NCI-H524 treated with DMSO at 0.1 percent for 48 hours (cell line): ENCODE measurements at places on chromosomes 11 and 22.

DNA sequence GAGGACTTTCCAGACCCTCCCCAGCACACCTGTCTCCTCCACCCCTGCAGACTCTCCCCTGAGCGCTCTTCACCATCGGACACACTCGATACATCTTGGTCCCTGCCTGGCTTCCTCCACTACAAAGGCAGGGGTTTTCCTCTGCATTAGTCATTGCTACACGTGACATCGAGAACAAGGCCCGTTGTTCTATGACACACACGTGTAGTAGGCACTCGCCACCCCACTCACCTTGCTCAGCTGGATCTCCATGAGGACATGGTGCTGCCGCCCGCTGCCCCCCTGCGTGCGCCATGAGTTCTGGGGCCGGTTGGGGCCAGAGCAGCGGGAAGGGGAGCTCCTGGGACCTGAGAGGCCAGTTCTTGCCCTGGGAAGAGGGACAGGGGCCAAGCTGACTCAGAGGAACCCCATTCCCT is 16.7 kb downstream of the ATG2A start:
- no peak for DNase-seq

- no peak for DNase-seq
Observed at GRCh38 chr11:69234740-69235710, 58.9 kb upstream of the MYEOV start.

- DNase-seq: no peak
Observed at GRCh38 chr11:45280449-45280848, 5.7 kb downstream of the SYT13 start.

GRCh38 chr11:121163658-121164308 is 62.7 kb downstream of the TECTA start:
- DNase-seq: no peak

GRCh38 chr11:11237070-11237832 is 115.8 kb downstream of the CSNK2A3 start:
- DNase-seq: no peak

GRCh38 chr11:60872961-60873524 is 5.7 kb downstream of the ZP1 start:
- DNase-seq: no peak

DNA sequence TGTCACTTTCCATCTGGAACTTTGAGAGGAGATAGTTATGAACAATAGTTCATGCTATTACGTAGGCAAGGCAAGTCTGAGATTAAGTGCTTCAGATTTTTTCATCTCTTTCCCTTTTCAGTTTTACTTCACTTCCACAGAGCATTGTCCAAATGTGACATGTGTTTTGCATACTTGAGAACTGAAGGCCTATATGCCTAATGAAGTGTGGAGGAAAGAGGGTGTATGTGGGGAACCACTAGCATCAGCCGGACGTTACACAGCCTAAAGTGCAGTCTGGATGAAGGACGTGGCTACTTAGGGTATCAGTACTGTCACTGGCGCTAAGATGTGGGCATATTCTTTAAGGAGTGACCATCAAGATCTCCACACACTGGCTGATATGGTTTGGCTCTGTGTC is 26.2 kb downstream of the FANCF start:
- no peak for DNase-seq

GRCh38 chr22:23306438-23306921 is 126.2 kb downstream of the BCR start:
- DNase-seq: no peak

GRCh38 chr22:16987822-16988221 is 20.2 kb downstream of the GAB4 start:
- no peak for DNase-seq

- no peak for DNase-seq
Observed at GRCh38 chr11:95003716-95004115, 21.3 kb upstream of the KDM4E start.

DNA sequence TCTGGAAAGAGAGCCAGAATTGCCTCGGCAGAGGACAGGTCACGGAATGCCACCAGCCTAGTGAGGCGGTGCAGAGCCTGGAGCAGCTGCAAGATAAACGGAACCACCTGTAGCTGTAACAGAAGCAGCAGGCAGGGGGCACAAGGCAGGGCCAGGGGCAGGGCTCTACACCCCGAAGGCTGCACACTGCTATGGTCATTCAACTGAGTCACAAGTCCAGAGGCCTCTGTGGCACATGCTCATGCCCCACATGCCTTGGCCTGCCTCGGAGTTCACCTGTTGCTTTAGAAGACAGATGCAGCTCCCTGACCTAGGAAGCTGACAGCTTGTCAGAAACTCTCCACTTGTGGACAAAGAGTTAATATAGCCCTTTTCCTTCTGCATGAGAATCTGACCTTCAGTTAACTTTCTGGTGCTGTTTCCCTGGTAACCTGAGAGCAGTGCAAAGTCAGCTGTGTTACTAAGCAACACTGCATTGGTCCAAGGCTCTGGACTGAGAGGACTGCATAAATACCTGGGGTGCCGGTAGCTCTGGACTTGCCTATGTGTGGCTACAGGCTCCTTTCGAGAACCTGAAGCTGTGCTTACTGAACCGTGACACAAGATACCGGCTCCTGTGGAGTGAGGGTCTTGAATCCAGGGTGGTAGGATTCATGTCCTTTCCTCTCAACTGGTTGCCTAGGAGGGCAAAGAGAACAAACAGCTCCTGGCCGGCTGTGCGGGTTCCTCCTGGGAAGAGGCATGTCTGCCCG is 10.5 kb downstream of the COMMD9 start:
- no peak for DNase-seq

- DNase-seq: no peak
Observed at GRCh38 chr11:58243954-58244353, 15.2 kb upstream of the OR10Q1 start.

- no peak for DNase-seq
Observed at GRCh38 chr11:17165247-17165890, 42.4 kb downstream of the PIK3C2A start.

DNA sequence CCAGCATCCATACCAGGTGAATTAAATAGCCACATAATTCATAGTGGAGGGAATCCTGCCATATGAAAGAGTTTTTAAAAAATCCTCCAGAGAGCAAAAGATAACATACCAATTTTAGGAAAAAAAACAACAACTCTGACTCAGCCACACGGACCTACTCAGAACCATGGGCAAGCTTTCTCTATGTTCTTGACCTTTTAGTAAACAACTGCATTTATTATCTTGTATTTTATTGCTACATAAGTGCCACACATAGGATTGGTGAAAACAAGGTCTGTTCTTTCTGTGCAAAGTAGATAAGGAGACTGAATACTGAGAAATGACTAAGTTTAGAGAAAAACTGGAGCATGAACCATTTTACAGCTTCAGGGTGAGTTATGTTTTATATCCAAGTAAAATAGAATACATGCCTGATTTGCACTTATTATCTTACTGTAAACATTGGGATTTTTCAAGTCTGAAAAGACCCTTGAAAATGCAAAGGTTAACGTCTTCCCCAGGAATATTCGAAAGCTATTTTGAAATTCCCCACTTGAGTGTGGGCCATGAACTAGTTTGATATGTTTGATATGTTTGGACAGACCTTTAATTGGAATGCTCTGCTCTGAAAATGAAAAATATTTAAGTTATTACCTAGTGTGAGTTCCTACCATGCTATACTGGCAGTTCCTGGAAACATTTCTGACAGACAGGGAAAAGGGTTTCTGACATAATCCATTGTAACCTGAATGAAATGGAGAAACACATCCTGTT is 89.5 kb upstream of the DDI1 start:
- no peak for DNase-seq

- no peak for DNase-seq
Observed at GRCh38 chr11:43145653-43146052, 166.1 kb upstream of the API5 start.

- no peak for DNase-seq
Observed at GRCh38 chr11:104661471-104661870, 236.8 kb downstream of the CASP12 start.

- DNase-seq: no peak
Observed at GRCh38 chr22:44118645-44119315, 61.9 kb upstream of the PARVG start.

GRCh38 chr11:133966921-133967598 is 10.3 kb upstream of the IGSF9B start:
- no peak for DNase-seq
